Fibroblast of mammary gland (primary cell): ENCODE measurements at places on chromosomes 6 and 20.
A peak's percentile ranks its signal among the peaks of the same experiment; 100 is the strongest.

- DNase-seq, result no peak
Measured at GRCh38 chr20:58840816-58841538, 9.7 kb downstream of the GNAS-AS1 start.

GRCh38 chr20:58664883-58665282 is 13.8 kb downstream of the STX16 start:
- DNase-seq, result no peak

GRCh38 chr6:24778121-24778520 is 3.4 kb downstream of the GMNN start:
- DNase-seq, result no peak

DNA sequence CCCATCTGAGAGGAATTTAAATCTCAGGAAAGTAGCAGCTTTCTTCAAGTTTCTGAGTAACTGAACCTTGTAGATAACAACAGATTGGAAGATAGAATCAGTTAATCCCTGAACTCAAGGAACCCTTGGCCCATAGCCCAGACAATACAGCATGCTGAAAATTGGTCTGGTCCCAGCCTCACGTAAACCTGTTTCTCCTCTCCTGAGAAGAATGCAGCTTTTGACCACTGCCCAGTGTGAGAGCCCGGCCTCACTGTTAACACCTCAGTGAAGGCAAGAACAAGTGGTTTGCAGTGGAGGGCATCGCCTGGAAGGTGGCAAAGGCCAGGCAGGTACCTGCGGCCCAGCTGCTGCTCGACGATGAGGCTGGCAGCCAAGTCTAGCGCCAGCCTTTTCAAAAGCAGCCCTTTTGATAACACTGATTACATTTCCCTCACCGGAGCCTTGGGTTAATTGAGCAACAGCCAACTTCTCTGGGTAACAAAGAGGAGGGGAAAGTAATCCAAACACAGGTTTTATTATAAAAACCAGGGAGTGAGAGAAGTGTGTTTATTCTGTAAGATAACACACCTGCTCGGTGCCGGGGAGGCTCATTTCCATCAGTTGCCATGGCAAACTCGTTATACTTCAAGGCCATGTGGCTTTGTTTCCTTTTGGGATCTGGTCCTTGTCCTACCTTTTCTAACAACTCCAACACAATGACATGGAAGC is 54.0 kb downstream of the TRAF3IP2 start:
- DNase-seq, result no peak

DNA sequence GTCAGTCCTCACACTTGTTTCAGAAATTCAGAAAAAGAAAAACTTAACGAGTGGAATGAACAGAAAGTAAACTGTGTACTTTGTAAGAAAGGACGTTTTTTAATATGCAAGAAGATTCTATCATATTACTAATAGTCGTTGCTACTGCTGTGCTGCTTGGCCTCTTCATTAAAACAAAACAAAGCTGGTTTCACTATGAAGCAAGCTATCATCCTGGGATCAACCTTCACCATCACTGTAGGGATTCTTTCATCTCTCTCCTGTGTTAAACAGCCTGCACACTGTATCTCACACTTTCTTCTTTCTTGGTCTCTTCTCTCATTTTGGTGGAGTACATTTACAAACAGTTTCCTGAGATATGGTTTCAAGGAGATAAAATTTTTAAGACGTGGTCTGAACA is 284.2 kb downstream of the BTBD9 start:
- no peak for DNase-seq

DNA sequence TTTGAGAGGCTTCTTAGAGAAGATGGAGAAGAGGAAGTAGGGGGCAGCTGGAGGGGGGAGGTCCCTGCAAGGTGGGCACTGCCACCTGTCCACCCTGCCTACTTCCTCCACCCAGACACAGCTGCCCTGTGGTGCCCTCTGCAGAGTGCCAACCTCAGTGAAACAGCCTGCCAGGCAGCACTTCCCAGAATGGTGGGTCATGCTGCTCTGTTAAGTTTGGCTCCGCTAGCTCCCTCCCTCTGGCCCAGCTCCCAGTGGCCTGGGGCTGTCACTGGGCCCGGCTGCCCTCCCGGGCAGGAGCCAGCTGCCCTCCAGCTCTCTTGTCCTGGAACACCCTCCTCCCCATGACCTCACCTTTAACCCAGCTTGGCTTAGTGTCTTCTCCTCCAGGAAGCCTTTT is 5.1 kb upstream of the EPB41L1 start:
- no peak for DNase-seq

GRCh38 chr6:20711518-20711917 is 177.3 kb downstream of the CDKAL1 start:
- peak; percentile 24 for DNase-seq

DNA sequence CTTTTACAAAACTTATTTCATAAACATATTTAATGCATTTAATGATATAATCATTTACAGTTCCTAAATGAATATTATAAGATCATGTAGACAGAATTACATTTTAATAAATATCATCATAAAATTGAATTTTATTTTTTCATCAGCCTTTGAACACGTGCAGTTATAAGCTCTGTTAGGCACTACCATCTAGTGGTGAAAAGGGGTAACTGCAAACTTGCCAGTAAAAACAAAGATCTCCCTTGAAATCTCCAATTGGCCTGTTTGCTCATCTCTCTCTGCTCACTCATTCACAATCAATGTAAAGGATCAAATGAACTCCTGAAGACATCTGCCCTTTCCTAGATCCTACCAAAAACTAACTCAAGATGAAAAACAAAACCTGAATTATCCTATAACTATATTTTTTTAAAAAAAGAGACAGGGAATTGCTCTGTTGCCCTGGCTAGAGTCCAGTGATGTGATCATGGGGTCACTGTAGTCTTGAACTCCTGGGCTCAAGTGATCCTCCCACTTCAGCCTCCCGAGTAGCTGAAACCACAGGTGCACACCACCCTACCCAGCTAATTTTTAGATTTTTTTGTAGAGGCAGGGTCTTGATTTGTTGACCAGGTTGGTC is 31.7 kb downstream of the SAMHD1 start:
- DNase-seq, result peak; percentile 75

DNA sequence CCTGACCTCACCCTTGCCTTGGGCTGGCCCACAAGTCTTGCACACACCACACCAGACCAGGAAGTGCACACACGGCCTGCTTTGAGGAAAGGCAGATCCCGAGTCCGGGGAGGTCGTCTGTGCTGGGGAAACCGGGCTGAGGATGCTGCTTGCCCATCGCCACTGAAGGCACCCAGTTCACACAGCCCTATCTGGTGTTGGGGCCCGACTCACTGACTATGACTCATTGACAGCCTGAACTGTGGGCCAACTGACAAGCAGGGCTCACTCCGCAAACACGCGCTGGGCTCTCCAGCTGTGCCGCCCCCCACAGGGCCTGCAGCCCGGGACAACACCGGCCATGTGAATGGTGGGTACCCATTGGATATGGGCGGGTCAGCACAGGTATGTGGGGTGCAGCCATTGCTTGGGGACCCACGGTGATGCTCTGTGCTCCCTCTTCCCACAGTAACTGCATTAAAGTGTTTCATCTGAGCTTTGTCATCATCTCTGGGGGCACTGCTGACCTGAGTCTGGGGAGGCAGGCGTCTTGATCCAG is 1.6 kb downstream of the SAMD10 start:
- DNase-seq, result peak; percentile 77

- DNase-seq, result no peak
Measured at GRCh38 chr6:117074672-117075071, 190.7 kb upstream of the VGLL2 start.

- no peak for DNase-seq
Measured at GRCh38 chr6:99604166-99605073, 2.2 kb upstream of the PRDM13 start.

DNA sequence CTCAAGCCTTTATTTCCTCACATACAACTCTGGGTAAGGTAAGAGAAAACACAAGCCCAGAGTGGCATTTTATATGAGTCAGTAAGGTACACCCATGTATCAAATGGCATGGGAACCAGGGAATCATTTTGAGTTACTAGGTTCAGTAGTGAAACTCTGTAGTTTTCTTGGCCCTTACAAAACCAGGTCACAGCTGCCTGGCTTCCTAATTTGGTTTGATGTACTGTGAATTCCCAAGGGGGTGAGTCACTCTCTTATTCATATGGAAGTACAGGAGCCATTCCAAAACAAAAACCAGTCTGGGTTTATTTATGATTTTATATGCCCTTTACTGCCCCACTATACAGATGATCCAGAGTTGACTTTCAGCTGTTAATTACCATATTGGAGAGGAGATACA is 70.7 kb downstream of the PDE7B start:
- DNase-seq, result peak; percentile 100

DNA sequence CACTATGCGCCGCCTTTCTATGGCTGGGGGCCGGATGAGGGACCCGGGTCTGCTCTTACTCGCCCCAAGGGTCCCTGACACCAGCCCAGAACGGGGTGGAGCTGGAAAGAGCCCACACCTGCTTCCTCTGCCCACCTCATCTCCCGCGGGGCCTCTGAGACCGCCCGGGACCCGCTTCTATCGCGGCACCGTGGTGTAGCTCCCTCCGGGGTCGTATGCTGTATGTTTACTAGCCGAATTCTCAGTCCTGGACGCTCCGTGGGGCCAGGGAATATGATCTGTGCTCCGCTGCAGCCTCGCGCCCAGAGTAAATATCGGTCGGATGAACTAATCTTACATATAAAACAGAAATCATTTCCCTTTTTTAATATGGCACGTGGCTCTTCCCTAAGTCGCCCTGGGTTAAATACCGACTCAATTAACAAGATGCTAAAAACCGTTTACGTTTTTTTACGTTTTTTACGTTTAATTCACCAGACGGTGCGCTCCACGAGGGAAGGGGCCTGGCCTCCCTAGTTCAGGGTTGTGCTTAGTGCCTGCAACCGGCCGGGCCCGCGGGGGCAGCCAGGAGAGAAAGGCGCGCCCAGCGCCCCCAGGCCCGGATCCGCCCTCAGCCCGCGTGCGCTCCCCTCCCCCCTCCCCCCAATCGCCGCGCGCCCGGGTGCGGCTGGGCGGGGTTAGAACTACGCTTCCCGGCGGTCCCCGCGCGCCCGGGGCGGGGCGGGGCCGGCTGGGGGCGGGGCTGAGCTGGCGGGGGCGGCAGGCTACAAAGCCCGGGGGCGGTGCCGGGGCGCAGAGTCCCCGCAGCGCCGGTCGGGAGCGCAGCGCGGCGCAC is at the start of gene RBM38:
Gene RBM38 (plus strand): TSS at position 793 of the 835 bp plus-strand sequence. CDS start 186 bp downstream, outside the sequence.
- DNase-seq, result peak; percentile 44

- DNase-seq, result peak; percentile 28
Measured at GRCh38 chr6:145034664-145035063, 700.7 kb downstream of the EPM2A start.

GRCh38 chr20:34246126-34246626 is 5.0 kb downstream of the ASIP start:
- DNase-seq, result no peak

GRCh38 chr6:6883011-6883410 is 224.8 kb upstream of the RREB1 start:
- DNase-seq, result no peak

DNA sequence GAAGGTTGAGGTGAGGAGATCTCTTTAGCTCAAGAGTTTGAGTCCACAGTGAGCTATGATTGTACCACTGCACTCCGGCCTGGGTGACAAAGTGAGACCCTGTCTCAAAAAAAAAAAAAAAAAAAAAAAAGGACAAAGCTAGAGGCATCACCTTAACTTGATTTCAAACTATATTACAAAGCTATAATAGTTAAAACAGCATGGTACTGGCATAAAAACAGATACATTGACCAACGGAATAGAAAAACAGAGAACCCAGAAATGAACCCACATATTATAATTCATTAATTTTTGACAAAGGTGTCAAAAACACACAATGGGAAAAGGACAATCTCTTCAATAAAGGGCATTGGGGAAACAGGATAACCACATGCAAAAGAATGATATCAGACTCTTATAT is 50.8 kb upstream of the MBOAT1 start:
- no peak for DNase-seq

DNA sequence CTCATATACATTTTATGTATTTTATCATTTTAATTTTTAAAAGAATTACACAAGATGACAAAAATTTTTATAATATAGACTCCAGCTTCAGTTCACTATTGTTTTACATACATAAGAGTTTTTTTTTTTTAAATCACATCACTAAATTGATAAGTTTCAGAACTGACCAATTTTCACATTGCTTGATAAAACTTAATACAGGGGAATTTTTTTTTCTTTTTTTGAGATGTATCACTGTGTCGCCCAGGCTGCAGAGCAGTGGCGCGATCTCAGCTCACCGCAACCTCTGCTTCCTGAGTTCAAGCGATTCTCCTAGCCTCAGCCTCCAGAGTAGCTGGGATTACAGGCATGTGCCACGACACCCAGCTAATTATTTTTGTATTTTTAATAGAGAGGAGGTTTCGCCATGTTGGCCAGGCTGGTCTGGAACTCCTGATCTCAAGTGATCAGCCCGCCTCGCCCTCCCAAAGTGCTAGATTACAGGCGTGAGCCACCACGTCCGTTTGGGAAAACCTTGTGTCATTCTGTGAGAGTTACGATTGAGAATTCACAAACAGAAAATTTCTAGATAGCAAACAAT is 36.6 kb upstream of the BTN3A2 start:
- DNase-seq, result no peak

- DNase-seq, result no peak
Measured at GRCh38 chr6:14824060-14824459, 421.8 kb upstream of the JARID2 start.

DNA sequence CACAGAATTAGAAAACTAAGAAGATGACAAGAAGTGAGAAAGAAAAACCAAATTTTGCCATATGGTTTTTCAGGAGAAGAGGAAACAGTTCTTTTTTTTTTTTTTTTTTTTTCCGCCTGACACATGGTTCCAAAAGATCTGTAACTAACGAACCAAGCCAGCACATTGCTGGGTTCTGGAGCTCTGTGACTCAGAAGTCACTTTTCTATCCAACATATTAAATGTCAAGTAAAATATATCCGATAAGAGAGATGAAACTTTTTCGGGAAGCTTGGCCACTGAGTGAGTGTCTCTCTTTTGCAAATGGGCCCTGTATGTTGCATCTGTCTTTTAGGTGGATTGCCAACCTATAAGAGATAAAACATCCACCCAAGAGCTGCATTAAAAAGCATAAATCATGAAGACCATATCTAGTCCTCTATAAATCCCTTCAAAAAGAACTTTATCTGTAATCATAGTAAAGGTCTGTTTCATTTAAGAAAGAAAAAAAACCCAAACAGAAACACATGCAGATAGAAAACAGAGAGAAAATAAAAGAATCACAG is 4.6 kb downstream of the METTL24 start:
- no peak for DNase-seq

- DNase-seq, result no peak
Measured at GRCh38 chr20:35436177-35436573, 1.9 kb downstream of the GDF5 start.

GRCh38 chr6:15504040-15504495 is 158.8 kb downstream of the DTNBP1 start:
- peak; percentile 62 for DNase-seq

GRCh38 chr6:31652925-31653724 is 664 bp upstream of the BAG6 start:
- DNase-seq, result no peak

DNA sequence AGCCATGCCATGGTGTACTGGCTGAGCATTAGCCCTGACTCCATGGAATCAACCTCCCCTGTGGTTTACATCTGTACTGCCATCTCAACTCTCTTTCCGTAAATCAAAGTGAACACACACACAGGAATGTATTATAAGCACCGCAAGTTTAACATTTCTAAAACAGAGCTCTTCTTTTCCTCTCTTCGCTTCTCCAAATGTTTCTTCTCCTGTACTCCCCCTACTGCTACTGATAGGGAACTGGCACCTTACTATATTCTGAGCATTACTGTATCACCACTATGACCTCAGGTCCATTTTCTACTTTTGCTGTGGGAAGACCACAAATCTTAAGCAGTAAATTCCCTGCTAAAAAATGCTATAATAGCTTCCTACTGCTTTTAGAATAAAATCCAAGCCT is 101.2 kb downstream of the NUS1 start:
- peak; percentile 4 for DNase-seq

GRCh38 chr6:854406-855118 is 161.6 kb upstream of the EXOC2 start:
- no peak for DNase-seq
